NCI-H524 treated with DMSO at 0.1 percent for 48 hours (cell line): ENCODE measurements at places on chromosomes 6 and 20.

DNA sequence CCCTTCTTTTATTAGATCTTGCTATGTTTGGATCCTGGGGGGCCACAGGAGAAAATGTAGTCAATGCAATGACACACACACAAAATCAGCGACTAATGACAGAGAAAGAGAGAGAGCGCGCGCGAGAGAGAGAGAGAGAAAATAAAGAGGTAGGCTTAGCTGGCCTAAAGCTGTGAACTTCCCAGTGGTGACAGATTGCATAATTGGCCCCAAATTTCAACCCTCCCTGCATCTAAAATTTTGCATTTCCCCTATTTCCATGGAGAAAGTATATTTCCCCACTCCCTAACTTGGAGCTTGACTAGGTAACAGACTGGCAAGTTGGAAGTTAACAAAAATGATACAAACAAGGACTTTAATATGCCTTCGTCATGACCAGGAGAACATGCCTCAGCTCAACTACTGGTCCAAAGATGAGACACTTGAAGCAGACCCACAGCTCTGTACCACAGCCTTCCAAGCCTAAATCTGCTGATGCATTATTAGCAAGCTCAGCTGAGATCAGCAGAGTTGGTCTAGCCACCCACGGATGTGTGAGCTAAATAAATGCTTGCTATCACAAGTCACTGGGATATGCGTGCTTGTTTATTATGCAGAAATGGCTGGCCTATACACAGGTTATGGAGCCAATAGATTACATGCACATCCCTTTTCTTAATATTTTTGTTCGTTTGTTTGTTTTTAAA, 118.1 kb upstream of the PRDM1 start:
- no peak for DNase-seq

DNA sequence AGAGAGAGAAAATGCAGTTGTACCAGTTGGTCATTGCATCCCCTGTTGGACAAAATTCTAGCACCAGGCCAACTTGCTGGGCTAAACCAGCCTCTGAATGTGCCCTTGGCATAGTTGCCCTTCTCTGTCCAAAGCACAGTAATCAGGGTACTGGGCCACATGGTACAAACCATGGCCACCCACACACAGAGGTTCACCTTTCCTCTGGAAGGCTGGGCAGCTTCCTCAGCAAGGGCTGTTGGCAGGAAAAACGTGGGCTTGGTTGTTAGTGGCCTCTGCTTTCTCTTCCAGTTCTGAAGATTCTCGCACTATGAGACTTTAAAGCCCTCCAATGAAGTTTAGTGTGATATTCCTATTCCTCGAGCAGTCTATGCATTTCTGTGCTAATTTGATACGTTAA, 706 bp downstream of the DDO start:
- DNase-seq: no peak

DNA sequence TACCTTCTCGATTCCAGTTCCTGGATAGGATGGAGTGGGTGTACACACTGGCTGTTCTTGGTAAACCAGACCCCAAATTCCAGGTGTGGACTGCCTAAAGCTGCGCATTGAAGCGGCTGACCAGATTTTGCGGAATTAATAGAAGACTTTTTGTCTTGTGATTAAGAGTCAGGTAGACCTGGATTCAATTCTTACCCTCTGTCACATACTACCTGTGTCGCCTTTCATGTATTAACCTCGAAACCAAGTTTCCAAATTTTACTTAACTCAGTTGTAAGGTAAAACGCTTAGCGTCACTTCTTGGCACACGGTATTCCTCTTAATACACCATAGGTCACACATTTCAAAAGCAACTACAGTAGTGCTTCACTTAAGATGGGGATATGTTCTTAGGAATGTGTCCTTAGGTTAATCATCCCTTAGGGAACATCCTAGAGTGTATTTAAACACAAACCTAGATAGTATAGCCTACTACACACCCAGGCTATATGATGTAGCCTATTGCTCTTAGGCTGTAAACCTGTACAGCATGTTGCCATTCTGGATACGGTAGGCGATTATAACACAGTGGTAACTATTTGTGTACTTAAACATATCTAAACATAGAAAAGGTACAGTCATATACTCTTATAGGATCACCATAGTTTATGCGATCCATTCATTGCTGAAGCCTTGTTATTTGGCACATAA, 733 bp upstream of the GOPC start:
- no peak for DNase-seq

DNA sequence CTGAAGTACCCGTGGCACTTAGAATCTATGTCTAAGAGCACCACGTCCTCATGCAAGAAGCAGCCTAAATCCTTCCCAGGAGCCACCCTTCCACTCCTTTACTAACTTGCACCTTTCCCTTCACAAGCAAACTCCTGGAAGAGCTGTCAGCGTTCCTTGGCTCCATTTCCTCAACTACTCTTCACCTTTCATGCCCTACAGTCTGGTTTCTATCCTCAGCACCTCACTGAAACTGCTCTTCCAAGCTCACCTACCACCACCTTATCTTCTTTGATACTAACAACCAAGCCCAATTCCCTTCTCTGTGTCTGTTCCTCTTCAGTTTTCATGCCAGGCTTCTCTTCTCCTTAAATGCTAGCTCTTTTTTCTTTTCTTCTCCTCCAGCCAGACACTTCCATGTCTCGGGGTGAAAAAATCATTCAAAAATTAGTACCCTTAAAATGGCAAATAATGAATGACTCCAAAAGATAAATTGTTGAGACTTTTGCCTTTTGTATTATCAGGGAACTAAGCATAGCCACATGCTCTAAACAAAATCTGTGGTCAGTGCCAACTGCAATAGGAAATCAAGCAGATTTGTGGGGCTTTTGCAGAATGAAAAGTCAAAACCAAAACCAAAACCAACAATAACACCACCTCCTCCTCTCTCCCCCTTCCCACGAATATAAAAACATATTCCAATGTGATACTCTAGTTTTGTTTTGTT, 149.6 kb upstream of the KCNK16 start:
- DNase-seq: no peak

- DNase-seq: no peak
Measured at GRCh38 chr6:45590226-45590625, 212.5 kb upstream of the SUPT3H start.

DNA sequence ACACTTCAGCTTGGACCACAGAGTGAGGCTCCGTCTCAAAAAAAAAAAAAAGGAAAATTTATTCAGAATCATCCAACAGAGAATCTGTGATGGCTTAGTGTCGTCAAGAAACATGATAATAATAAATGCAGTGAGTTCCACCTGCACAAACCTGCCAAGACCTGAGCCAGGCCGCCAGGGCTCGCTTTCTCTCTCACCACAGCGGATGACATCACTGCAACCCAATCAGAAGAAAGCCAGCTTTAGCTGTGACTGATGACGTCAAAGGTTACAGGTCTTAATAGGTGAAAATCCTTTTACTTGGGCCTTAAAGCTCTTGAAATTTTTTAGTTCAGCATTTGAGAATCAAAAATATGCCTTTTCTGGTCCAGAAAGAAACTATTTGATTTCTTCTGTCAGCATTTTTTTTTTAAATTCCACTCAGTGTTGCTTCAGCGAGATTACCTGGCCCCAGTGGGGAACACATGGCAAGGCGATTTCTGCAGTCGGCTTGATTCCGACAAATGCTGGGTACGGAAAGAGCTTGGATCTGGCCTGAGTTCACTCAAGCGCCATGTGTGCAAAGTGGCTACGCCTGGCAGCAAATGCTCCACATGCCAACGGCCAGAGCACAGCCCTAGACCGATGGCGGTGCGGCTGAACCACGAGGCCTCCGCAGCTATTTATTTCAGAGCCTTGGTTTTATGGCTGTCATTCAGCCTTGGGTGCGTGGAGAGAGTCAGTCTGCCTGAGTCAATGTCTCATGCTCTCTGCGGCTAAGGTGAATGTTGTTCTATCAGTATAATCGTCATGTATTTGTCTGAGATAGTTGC, 105.7 kb upstream of the QKI start:
- no peak for DNase-seq

DNA sequence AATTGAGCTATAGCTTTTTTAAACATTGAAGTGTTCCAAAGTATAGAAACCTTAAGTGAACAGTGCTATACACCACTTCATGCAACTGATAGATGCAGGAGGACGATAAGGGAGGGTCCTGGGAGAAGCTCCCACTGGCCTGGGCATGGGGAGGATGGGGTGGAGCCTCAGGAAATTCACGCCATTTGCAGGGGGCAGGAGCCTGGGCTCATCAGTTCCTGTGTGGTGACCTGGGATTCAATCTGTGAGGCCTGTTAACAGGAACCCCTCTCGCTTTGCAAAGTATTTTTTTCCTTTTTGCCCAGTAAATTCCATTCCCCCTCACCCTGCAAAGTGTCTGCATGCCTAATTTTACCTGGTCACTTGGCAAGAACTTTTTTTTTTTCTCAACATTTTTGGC, 11.0 kb upstream of the ASCC3 start:
- no peak for DNase-seq

DNA sequence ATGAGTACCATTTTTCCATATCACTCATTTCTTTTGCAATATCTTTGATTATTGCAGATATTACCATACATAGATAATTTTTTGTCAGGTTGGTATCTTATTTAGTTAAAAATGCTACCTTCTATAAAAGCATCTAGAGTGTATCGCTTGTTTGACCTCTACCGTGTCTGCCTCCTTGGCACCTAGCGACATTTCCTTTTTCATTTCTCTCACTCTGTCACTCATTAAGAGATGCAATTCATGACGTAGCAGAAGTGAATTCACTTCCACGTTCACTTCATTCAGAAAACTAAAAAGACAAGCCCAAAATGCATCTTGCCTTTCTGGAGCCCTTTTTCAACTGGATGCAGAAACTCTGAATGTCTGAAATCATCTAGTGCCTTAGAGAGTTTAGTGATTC, 172.9 kb downstream of the MMS22L start:
- no peak for DNase-seq

DNA sequence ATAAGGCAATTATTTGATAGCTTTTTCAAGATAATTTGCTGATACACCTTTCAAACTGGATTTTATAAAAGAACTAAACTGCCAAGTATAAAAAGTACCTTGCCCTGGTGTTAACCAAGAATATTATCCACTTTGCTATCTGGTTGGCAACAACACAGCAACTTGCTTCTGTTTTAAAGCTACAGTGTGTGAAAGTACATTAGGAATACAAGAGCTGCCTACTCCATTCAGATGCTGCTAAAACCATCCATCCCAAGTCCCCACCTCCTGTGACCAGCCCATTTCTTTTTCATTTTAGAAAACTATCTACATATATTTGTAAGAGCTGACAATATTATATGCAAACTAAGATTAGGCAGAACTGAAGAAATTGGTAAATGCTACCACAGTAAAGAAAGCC, 12.8 kb downstream of the CLDN20 start:
- no peak for DNase-seq

DNA sequence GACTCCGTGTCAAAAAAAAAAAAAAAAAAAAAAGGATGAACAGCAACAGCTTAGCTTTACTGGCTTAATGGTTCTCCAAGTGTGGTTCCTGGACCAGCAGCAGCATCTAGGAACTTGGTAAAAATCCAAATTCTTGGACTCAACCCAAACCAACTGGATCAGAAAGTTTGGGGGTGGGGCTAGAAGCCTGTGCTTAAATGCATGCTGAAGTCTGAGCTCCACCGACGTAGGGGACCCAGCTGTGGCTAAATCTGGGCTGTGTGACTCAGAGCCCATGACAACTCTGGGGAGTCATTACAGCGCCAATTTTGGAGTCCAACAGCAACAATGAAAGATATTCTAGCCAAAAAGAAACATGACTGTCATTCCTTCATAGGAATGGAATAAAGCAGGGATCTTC, 13.6 kb upstream of the CHD6 start:
- DNase-seq: no peak

GRCh38 chr20:63409066-63409833, 48.1 kb upstream of the CHRNA4 start:
- DNase-seq: no peak

GRCh38 chr6:116376149-116376548, 5.4 kb downstream of the DSE start:
- no peak for DNase-seq

- DNase-seq: no peak
Measured at GRCh38 chr6:24832794-24833193, 34.1 kb upstream of the ARMH2 start.

- no peak for DNase-seq
Measured at GRCh38 chr20:50433001-50433761, 77.0 kb upstream of the PTPN1 start.

DNA sequence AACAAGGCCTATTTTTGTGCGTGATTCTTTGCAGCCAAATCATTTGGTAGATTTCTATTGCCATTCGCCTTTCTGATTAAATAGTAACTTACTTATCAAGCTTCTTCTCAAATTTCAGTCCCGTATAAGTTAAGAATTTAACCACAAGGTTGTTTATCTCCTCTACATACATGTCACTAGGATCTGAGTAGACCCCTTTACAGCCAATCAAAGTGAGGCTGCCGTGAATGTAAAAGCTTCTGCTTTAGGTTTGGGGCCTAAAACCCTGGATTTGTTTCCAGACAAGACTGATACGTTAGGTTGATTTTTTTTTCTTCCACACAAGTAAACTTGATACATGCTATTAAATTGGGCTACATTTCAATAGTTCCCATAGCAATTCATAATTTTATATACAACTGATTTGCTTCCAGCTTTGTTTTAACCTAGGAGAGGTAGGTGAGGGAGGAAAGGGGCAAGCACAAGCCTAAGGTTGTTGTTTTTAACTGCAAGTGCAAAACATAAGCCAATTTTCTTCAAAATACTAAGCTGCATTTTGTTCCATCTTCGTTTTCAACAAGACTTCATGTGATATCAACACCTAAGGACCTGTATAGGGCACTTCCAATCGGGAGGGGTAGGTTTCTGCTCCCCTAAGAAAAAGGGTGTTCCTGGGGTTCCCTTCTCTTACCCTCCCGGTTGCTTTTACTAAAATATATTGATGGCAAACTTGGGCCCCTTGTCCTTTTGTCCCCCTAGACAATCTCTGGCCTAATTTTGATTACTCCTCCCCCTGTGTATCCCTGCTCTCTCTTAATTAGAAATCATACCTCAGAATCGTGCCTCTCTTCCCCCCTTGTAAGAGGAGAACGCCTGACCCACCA, 1.7 kb downstream of the RANBP9 start:
- no peak for DNase-seq

GRCh38 chr6:74137911-74138310, 441.9 kb downstream of the CD109 start:
- DNase-seq: no peak

DNA sequence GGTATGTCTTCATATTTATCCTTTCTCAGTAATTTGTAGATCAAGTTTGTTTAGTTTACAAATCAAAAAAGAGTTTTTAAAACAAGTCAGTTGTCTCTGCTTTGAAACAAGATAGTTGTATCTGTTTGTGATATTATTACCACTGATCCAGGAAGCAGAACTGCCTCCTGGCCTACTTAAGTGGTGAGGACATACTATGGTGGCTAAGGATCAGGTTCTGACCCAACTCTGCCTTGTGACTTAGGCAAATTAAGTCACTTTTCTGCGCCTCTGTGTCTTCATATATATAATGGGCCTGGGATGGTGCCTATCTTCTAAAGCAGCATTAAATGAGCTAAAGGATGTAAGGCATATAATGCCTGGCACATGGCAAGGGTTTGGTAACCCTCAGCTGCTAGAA, 8.7 kb downstream of the ANKS1A start:
- no peak for DNase-seq
